ENCODE measurements at places on chromosomes 7 and 10. TPM values are rescaled to one million over a fixed set of nuclear protein-coding genes. Genes with fewer than 3 reads are reported as not detected.

GRCh38 chr10:133318494-133319127 is 9.9 kb downstream of the ZNF511 start:
- no peak overlapping the region for H3K27ac ChIP-seq
- H3K27me3 ChIP-seq = no peaks in the 10 kb centered on the region
- H3K4me1 ChIP-seq = no peaks in the 10 kb centered on the region
- H3K4me3 ChIP-seq = peak overlapping the region; percentile 67

Gene MUC3A
- not detected for total RNA-seq

DNA sequence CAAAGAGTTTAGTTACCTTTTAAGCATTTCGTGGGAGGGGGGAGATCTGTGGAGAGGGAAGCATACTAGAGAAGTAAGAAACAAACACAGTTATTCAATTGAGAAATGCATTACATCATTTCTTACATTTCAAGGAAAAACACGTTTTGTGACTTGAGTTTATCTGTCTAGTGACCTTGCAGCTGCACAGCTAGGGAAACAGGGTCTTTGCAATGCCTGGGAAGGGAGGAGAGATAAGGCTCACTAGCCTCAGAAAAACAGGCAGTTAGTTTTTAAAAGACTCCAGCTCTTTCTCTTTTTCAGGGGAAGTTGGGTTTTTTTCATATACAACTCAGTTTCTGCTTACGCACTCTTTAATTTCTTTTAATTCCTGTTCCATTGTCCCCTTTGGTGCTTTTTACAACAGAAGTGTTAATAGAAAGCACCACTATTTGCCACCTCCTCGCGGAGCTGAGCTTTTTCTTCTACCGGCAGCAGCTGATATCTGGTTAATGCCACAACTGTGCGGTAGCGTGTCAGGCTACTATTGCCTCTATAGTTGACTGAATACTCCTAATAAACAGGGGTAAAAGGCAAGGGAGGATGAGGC is 5.6 kb downstream of the CYP3A43 start:
- no peak for DNase-seq
- H3K4me1 ChIP-seq = no peaks in the 10 kb centered on the region
- H3K27ac ChIP-seq = no peak overlapping the region
- H3K36me3 ChIP-seq = no peaks in the 10 kb centered on the region
- no peak overlapping the region for H3K4me3 ChIP-seq

DNA sequence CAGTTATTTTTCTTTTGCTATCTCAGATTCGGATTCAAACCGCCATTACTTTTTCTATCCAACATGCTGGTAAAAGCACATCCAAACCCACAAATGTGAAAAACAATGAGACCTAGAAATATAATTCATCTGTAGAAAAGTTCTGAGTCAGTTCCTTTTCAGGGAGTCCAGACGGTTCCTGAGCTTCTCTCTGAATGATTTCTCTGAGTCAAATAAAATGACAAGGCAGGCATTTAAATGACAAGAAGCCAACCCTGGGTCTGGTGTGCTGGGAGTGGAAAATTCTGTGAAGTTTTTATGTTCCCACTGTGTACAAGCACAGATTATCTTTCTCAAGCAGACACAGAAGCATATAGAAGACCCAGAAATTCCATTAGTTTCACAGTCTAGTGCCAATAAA is 96.3 kb upstream of the ANKRD1 start:
- no peak for DNase-seq
- H3K27ac ChIP-seq = no peak overlapping the region
- H3K4me3 ChIP-seq = no peak overlapping the region
- H3K27me3 ChIP-seq = no peaks in the 10 kb centered on the region

DNA sequence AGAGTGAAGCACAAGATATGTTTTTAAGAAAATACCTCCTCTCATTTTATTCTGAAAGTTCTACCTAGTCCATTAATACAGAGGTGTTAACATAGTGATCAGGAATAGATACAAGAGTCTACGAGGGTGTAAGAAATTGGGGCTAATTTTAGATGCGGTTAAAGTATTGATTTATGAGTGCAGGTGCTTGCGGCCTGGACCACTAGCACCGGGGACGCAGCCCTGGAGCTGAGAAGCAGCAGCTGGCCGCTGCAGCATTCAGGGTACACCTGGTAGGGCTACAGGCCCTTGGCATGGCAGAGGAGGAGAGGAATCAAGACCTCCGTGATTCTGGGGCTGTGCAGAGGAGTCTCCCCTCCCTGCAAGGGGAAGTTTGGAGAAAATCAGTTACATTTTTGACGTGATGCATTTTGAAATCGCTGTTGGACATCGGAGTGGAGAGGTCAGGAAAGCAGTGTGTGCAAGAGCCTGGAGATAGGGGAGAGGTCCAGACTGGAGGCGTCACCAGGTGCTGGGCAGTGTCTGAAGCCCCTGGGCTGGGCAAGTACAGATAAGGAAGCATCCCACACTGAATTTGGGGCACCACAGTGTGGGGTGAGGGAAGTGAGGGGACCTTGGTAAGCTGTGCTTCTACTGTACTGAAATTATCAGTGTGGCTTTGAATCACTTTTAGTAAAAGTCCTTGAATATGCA is 112.3 kb downstream of the VWC2 start:
- H3K4me1 ChIP-seq = no peaks in the 10 kb centered on the region
- no peak overlapping the region for H3K27ac ChIP-seq
- no peaks in the 10 kb centered on the region for H3K27me3 ChIP-seq
- no peak overlapping the region for H3K4me3 ChIP-seq
- no peak for DNase-seq

Measured in GM23248 (cell line).